ENCODE measurements at places on chromosomes 7 and 10. TPM values are rescaled to one million over a fixed set of nuclear protein-coding genes. Genes with fewer than 3 reads are reported as not detected.

The SORBS1 gene
- total RNA-seq = 0.47 TPM

GRCh38 chr10:78448994-78449418, 415.3 kb downstream of the RPS24 start:
- H3K36me3 ChIP-seq = no peaks in the 10 kb centered on the region
- H3K4me1 ChIP-seq = no peaks in the 10 kb centered on the region
- H3K4me3 ChIP-seq = no peak overlapping the region
- H3K27ac ChIP-seq = no peak overlapping the region
- no peak for DNase-seq

The NPTX2 gene
- not detected for total RNA-seq

- no peaks in the 10 kb centered on the region for H3K27me3 ChIP-seq
- peak; percentile 82 for DNase-seq
- peaks cover 78% of the 10 kb centered on the region for H3K4me1 ChIP-seq
- peaks cover 72% of the 10 kb centered on the region for H3K36me3 ChIP-seq
- H3K27ac ChIP-seq = peak overlapping the region; percentile 97
Observed at GRCh38 chr10:35208536-35208935, 81.9 kb downstream of the CREM start.

DNA sequence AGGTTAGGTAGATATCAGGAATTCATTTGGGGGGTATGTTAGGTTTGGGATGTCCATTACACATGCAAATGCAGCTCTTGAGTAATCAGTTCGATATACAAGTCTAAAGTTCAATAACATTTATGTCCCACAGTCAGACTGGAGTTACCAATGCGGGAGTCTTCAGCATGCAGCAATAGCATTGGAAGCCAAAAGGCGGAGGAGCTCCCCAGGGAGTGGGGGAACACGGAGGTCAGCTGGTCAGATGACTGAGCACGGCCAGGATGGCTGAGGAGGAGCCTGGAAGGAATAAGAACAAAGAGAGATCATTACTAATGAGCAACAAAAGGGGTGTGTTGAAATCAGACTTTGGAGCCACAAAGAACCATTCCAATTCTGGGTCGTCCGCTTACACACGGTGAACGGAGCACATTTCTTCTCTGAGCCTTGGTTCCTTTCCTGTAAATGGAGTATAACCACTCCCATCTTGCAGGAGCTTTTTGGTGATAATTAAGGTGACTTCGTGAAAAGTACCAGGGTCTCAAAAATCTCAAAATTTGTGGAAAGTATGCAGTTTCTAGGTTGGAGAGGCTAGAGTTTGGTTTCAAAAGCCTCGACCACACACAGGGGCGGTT, 478 bp upstream of the ZNF22 start:
- peaks cover 59% of the 10 kb centered on the region for H3K4me1 ChIP-seq
- peak overlapping the region; percentile 87 for H3K4me3 ChIP-seq
- no peak for DNase-seq
- peaks cover 37% of the 10 kb centered on the region for H3K36me3 ChIP-seq
- H3K27me3 ChIP-seq = peaks cover 3% of the 10 kb centered on the region

DNA sequence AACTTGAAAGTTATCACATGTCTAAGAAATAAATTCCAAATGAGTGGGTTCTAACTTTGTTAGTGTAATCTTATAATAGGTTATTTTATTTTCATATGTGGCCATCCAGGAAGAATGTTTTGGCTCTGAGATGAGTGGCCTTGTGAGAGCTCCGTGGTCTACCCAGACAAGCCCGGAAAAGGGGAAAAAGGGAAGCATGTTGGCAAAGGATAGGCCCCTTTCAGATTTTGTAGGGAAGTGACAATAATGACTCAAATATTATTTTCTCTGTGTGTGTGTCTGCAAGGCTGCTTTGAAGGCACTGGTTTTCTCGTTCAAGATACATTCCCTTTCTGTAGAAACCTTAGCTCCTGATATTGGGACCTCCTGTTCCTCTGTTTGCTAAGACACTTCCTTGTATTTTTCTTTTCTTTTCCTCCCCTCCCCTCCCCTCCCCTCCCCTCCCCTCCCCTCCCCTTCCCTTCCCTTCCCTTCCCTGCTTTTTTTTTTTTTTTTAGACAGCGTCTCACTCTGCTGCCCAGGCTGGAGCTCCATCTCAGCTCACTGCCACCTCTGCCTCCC, 240.8 kb downstream of the LRMDA start:
- no peak for DNase-seq
- H3K36me3 ChIP-seq = no peaks in the 10 kb centered on the region
- H3K4me1 ChIP-seq = no peaks in the 10 kb centered on the region
- no peak overlapping the region for H3K27ac ChIP-seq

DNA sequence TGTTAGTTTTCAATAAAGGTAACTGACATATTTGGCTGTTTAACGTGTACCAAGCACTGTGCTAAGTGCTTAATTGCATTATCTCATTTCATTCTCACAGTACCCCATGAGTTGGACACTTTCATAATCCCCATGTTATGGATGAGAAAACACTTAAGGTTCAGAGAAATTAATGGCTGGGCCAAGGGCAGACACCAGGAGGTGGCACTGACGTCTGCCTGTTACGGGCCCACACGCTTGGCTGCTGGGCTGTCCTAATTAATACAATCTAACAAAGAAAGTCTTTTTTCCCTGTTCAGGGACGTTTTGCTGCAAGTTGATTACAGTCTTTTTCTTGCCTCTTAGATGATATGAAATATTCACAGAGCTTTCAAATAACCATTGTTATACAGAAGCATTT, 16.1 kb downstream of the DYDC2 start:
- peaks cover 5% of the 10 kb centered on the region for H3K27me3 ChIP-seq
- no peak overlapping the region for H3K4me3 ChIP-seq
- H3K27ac ChIP-seq = no peak overlapping the region
- H3K36me3 ChIP-seq = no peaks in the 10 kb centered on the region
- no peaks in the 10 kb centered on the region for H3K4me1 ChIP-seq

The PHYHIPL gene
- total RNA-seq = not detected

The ANKRD26 gene
- 9.0 TPM for total RNA-seq

The PTPRZ1 gene
- not detected for total RNA-seq

- H3K4me1 ChIP-seq = peaks cover 19% of the 10 kb centered on the region
- H3K36me3 ChIP-seq = peaks cover 3% of the 10 kb centered on the region
- H3K27ac ChIP-seq = no peak overlapping the region
- no peaks in the 10 kb centered on the region for H3K27me3 ChIP-seq
- no peak overlapping the region for H3K4me3 ChIP-seq
Observed at GRCh38 chr10:8225187-8225586, 170.7 kb downstream of the GATA3 start.

DNA sequence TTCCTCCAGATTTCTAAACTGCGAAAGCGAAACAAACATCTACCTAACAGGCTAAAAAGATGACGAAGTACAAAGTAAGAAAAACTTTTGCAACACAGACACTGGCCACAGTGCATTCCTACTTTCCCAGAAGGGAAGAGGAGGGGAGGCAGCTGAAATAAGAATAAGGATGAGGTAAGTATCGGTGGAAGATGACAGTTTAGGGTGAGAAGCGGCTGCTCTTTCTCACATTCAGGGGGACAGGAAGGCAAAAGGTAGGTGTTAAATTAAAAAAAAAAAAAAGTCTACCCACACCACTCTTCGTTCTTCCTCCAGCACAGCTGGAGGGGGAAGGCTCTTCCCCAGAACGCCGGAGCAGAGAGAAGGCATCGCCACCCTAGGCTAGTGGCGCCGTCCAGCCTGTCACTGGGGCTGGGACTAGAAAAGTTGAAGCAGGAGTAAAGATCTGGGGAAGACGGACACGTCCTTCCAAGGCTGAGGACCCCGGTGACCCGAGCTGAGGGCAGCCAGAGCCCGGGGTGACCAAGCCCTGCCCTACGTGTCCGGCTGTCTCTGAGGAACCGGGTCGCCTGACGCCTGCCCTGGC, 846 bp downstream of the DNAJC1 start:
- peaks cover 41% of the 10 kb centered on the region for H3K4me1 ChIP-seq
- peaks cover 4% of the 10 kb centered on the region for H3K36me3 ChIP-seq
- H3K27me3 ChIP-seq = peaks cover 13% of the 10 kb centered on the region
- peak overlapping the region; percentile 89 for H3K27ac ChIP-seq
- DNase-seq = no peak

DNA sequence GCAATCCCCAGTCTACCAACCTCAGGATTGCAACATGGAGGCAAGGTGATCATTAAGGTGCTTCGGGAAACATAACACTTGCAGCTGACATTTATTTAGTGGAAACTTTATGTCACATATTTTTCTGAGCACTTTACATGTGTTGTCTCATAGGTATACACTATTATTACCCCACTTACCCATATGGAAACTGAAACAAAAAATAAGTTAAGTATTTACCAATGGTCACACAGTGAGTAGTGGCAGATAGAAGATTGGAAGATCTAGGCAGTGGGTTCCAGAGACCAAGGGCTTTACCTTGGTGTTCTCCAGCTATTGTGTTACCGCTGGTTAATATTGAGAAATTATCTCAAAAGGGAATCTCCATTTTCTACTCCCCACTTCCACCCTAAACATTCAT, 1279.1 kb upstream of the SORCS1 start:
- no peaks in the 10 kb centered on the region for H3K4me1 ChIP-seq
- no peak for DNase-seq
- no peaks in the 10 kb centered on the region for H3K27me3 ChIP-seq
- no peak overlapping the region for H3K4me3 ChIP-seq

DNA sequence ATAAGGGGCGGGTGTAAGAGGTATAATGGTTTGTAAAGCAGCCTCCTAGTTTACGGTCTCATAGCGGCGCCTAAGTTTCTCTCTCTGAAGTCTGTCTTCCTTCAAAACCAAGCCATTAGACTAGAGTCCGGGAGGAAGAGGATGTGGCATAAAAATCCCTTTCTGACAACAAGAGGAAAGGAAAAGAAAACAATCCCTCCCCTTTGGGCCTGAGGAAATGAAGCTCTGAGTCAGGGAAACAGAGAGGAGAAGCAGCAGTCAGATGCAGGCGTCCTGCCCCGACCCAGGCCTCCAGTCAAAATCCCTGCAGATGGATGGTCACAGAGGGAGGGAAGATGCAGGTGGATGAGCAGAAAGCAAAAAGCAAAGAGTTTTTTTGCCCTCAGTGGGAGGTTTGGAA, 23.7 kb downstream of the PARP12 start:
- H3K4me1 ChIP-seq = peaks cover 40% of the 10 kb centered on the region
- H3K27me3 ChIP-seq = no peaks in the 10 kb centered on the region
- H3K36me3 ChIP-seq = peaks cover 78% of the 10 kb centered on the region
- H3K27ac ChIP-seq = peak overlapping the region; percentile 58
- DNase-seq = no peak

The PUS7 gene
- 12.9 TPM for total RNA-seq

GRCh38 chr10:117204316-117204715, 7.0 kb downstream of the KCNK18 start:
- no peaks in the 10 kb centered on the region for H3K4me1 ChIP-seq
- DNase-seq = no peak
- H3K4me3 ChIP-seq = no peak overlapping the region
- peaks cover 2% of the 10 kb centered on the region for H3K27me3 ChIP-seq
- no peaks in the 10 kb centered on the region for H3K36me3 ChIP-seq

The PRR15 gene
- total RNA-seq = not detected

The PILRA gene
- 11.5 TPM for total RNA-seq

The ZCWPW1 gene
- 2.6 TPM for total RNA-seq

GRCh38 chr7:132343199-132343598, 233.1 kb downstream of the PLXNA4 start:
- no peaks in the 10 kb centered on the region for H3K4me1 ChIP-seq
- H3K27ac ChIP-seq = no peak overlapping the region
- no peak overlapping the region for H3K4me3 ChIP-seq

GRCh38 chr7:1408466-1408865, 50.8 kb downstream of the MICALL2 start:
- no peaks in the 10 kb centered on the region for H3K36me3 ChIP-seq
- no peak overlapping the region for H3K27ac ChIP-seq
- peaks cover 4% of the 10 kb centered on the region for H3K4me1 ChIP-seq

GRCh38 chr10:34815185-34816084, at the start of gene PARD3:
Gene PARD3 (minus strand): TSS chr10:34815296. CDS start chr10:34814995, 301 bp downstream.
- no peak for DNase-seq
- H3K4me1 ChIP-seq = peaks cover 6% of the 10 kb centered on the region
- H3K27me3 ChIP-seq = peaks cover 52% of the 10 kb centered on the region

DNA sequence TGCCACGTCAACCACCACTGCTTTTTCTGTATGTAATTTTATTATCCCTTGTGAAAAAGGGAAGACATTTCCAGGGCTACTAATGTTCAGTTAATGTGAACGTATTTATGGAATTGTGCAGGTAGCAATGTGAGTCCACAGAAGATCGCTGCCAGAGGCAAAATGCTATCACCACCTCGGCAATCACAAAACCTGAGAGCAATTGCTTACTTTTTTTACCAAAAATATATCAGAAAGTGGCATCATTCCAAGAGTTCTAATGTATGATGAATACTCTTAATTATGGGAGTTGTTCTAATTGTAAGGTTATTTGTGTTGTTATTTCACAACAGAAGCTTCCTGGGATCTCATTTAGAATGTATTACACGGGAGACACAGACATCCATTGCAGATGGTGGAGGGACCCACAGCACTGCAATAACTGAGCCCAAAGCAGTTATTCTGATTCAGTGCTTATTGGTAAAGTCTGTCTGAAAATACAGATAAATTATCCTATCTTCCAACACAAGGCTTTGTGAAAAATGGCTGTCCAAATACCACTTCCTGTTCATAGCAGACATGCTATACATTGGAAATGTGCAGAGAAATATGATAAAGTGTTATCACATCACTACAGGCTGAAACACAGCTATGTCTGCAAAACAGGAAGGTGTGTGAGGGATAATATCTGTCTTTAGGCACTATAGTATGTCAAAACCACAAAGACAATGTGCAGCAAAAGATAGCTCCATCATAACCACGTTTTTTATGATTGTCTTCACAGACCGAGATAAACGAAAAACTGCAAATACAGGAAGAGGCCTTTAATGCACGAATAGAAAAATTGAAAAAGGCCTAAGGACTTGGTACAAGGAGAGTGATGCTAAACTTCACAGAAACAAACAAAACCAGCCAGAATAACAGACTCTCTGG, 102.7 kb downstream of the CABCOCO1 start:
- no peak for DNase-seq
- H3K27me3 ChIP-seq = no peaks in the 10 kb centered on the region
- no peak overlapping the region for H3K4me3 ChIP-seq

- no peak overlapping the region for H3K4me3 ChIP-seq
- H3K27me3 ChIP-seq = no peaks in the 10 kb centered on the region
- H3K36me3 ChIP-seq = no peaks in the 10 kb centered on the region
- no peak for DNase-seq
- H3K27ac ChIP-seq = no peak overlapping the region
- H3K4me1 ChIP-seq = no peaks in the 10 kb centered on the region
Observed at GRCh38 chr7:30845426-30846135, 66.1 kb upstream of the AQP1 start.

GRCh38 chr10:31590023-31590800, 271.2 kb downstream of the ZEB1 start:
- no peak for DNase-seq
- no peak overlapping the region for H3K4me3 ChIP-seq
- H3K27ac ChIP-seq = no peak overlapping the region
- peaks cover 13% of the 10 kb centered on the region for H3K27me3 ChIP-seq
- H3K4me1 ChIP-seq = peaks cover 9% of the 10 kb centered on the region

GRCh38 chr10:58585435-58585834, 72.8 kb downstream of the BICC1 start:
- H3K4me1 ChIP-seq = no peaks in the 10 kb centered on the region
- no peaks in the 10 kb centered on the region for H3K36me3 ChIP-seq
- H3K27ac ChIP-seq = no peak overlapping the region
- H3K4me3 ChIP-seq = no peak overlapping the region
- DNase-seq = no peak

Data from activated CD8-positive, alpha-beta T cell treated with anti-CD3 and anti-CD28 coated beads, Interleukin-2, amount 10 ng/mL, durations not matched to agents 7 days and 5 days (primary cell).